ENCODE measurements at places on chromosomes 4 and X.

DNA sequence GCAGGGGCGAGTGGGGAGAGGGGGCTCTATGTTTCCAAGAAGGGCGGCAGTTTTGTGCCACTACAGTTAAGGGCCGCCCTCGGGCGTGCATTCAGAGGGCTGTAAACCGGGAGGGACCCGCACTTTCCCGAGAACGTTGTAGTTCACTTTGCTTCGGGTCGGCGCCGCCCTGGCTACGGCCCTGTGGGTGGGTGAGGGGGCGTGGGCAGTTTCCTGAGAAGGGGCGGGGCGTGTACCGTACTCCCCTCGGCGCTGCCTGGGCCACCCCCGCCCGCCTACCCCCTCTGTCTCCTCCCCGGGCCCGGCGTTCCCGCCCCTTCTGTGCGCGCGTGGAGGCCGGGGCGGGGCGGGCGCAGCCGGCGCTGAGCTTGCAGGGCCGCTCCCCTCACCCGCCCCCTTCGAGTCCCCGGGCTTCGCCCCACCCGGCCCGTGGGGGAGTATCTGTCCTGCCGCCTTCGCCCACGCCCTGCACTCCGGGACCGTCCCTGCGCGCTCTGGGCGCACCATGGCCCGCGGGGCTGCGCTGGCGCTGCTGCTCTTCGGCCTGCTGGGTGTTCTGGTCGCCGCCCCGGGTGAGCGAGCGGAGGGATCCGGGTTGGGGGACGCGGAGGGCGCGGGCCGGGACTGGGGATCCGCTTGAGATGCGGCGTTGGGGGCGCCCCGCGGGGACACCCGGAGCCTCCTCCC is at the start of gene CD99:
Gene CD99, plus strand, starts transcription at position 440 of the 687 bp plus-strand sequence. Its CDS starts 66 bp downstream, at position 506.
- peak; percentile 77 for DNase-seq

- no peak for DNase-seq
These were observed 106.9 kb upstream of the ACSL4 start for GRCh38 chrX:109839694-109840567.

GRCh38 chrX:139112432-139112831 is 400.9 kb upstream of the FGF13 start:
- no peak for DNase-seq

DNA sequence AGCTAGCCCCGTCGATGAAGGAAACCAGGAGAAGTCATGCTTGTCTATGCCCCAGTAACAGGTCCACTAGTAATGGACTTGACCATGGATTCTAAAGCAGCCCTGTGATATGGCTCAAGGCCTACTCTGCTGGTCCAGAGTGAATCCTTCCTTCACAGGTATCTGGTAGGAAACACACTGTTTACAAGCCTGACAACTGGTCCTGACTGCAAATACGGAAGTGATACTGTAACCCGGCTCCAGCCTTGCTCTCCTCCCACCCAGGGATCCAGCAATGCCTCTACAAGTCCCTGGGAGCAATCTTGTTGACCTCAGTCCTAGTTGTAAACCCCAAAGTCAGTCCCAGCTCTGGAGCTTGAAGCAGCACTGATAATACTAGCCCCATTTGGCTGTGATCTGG is 239.2 kb upstream of the GRID2 start:
- DNase-seq = no peak

DNA sequence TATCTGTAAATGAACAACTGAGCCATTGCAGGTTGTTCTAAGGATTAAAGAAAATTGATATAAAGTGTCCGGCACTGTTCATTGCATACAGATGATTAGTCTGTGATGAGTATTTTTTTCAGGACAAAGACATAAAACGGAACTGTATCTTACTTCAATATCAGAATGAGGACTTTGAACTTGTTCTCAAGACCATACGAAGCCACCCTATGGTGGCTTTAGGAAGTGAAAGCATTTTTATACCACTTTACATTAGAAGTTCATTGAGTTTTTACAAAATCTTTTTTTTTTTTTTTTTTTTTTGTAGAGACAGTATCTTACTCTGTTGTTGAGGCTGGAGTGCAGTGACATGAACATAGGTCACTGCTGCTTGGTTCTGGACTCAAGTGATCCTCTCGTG is 45.2 kb upstream of the TRIM2 start:
- no peak for DNase-seq

GRCh38 chrX:51798701-51799100 is 55.5 kb downstream of the GSPT2 start:
- no peak for DNase-seq

- no peak for DNase-seq
These were observed 68.3 kb downstream of the FMR1NB start for GRCh38 chrX:148049441-148049840.

DNA sequence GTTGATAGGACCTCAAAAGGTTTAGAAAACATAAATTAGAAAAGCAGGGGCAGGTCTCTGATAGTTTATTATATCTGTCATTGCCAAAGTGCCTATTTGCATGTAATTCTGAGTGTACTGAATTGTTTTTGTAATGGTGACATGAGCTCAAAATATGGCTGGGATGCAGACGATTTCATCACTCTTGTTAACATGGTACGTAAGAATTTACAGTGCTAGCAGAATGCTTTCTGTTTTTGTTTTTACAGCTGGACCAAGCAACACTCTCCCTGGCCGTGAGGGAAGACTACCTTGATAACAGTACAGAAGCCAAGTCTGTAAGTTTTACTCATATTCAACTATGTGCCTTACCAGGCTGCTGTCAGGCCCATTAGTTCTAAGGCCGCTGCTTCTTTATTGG is 58.1 kb downstream of the PHEX start:
- DNase-seq = no peak

- DNase-seq = no peak
These were observed 57.4 kb downstream of the PTTG2 start for GRCh38 chr4:38017609-38018008.

DNA sequence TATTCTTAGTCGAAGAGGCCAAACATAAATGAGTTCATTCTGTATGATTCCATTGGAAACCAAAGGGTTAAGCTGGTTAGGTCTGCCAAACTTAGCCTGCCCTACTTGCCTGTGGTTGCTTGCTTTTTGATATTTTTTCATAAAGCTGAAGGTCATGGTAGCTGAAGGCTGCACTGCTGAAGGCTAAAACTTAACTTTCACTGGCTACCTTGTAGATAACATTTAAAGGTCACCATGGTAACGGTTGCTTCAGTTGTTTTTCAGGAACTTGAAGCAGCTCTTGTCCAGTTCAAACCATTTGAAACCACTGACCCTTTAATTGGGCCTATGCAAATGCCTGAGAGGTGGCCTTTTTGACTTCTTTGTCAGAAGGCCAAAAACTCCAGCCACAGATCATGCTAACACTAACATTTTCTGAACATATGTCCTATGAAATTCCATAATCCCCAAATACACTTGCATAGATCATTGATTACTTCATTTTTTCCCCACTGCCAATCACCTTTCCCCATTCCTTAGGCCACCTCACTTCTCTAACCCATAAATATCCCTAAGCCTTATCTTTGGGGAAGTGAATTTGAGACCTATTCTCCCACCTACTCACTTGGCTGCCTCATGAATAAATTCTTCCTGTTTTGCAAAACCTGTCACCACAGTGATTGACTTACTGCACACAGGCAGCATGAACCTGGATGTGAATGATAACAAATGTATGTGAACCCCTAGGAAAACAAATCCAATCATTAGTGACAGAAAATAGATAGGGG is 10.7 kb upstream of the SMIM10L2A start:
- DNase-seq = no peak

GRCh38 chrX:40734971-40735324 is 394 bp downstream of the MED14 start:
- peak; percentile 13 for DNase-seq

DNA sequence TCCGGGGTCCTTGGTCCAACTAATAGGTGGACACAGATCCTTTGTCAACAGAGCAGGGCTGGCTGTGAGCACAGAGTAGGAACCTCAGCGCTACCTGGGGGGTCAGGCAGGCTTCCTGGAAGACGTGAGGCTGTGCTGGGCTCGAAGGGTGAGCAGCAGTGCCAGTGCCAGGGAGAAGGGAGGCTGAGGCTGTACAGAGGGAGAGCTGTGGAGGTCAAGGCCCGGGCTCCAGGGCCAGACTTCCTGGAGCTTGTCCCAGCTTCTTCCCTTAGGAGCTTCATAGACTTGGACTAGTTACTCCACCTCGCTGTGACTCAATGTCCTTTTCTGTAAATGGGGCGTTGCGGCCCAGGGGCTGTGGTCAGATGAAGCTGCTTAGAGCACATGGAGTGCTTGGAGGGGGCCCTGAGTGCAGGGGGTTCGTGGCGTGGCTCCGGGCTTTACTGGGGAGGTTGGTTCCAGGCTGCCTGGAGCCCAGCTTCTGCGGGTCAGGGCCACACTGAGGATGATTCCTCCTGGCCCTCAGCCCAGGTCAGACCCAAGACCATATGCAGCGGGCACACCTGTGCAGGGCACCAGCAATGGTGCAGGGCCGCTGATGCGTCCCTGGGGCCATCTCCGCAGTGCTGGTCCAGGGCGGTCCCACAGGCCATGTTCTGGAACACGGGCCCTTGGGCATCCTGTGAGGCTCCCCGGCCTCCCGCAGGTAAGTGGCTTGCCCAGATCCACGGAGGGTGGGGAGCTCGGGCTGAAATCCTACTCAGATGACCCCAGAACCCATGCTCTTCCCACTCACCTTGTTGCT is 98.1 kb downstream of the DCTD start:
- no peak for DNase-seq

DNA sequence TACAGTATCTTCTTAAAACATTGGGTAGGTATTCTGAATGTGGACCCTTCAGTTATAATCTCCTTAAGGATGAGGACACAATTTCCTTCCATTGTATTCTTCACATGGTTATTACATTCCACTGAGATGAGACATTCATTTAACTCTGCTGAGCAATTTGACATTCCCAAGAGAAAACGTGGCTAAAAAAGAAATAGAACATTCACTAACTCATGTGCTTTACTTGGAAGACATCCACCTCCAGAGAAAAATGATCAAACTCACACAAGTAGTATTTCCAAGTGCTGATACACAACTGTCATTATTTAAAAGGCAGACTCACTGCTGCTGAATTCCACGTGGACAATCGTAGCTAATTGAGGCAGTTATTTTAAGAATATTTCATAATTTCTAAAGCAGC is 227.9 kb upstream of the ANKRD50 start:
- DNase-seq = no peak

All from stimulated activated CD8-positive, alpha-beta memory T cell treated with anti-CD3 and anti-CD28 coated beads, Interleukin-15, amount 100 ng/mL, for 1 hour (primary cell).